ENCODE measurements at places on chromosomes 16 and 17. TPM values are rescaled to one million over a fixed set of nuclear protein-coding genes. Genes with fewer than 3 reads are reported as not detected.

The KCNJ18 gene
- not detected for total RNA-seq

The COPZ2 gene
- 35.1 TPM for total RNA-seq

The MYH1 gene
- total RNA-seq: not detected

The TOX3 gene
- total RNA-seq: not detected

All from placental pericyte (primary cell).